ENCODE measurements at places on chromosomes 12 and 14.

DNA sequence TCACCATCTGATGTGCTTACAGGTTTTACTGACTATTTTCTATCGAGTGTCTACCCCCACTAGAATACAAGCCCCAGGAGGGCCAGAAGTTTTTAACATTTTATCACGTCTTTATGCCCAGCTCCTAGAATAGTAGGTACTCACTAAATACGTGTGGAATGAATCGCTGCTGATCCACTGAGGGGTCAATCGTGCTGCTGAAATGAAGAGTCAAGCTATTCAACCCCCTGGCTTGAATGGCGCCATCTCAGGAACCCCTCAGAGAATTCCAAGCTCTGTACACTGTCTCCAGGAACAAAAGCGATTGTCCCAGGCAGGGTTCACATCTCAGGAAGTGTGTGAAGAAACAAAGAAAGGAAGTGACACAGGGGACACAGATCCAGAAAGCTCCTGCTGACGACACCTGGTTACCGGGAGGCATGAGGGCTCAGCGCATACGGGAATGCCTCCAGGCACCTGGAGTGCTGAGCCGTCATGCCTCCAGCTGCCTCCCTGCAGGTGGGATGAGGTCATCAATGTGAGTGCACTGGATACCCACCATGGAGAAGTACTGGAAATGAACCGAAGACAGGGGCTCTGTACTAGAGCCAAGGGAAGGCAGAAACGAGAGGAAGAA, 45.6 kb downstream of the PITPNM2 start:
- no peak for DNase-seq

DNA sequence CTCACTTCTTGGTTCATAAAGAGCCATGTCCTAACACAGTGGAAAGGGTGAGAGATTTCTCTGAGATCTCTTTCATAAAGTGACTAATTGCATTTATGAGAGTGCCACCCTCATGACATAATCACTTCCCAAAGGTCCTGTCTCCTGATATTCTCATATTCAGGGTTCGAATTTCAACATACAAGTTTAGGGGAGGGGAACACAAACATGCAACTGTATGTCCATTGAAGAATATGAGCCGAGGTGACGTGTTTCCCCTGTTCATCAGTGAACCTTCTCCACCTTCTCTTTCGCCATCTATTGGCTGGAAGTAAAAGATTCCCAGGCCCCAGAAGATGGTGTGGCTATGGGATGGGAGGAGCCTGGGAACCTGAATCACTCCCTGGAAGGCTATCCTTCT, 354.2 kb upstream of the ATP2B1 start:
- no peak for DNase-seq

DNA sequence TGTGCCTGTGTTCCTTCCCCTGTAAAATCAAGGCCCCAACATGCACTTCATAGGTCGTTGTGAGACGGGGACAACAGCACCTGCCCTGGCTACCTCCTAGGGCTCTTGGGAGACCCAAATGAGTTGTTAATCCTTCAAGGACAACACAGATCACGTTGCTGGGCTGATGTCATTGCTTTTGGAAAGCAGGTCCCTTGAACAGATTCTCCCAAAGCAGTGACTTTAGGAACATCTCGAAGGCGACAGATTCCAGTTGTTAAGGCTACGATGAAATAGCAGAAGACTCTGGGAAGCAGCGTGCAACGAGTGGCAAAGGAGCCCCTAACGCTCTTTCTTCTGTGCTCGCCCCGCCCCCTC, 26.2 kb upstream of the MAP1LC3B2 start:
- DNase-seq, result no peak

GRCh38 chr12:108432423-108433121, 82.5 kb upstream of the FICD start:
- DNase-seq, result no peak

DNA sequence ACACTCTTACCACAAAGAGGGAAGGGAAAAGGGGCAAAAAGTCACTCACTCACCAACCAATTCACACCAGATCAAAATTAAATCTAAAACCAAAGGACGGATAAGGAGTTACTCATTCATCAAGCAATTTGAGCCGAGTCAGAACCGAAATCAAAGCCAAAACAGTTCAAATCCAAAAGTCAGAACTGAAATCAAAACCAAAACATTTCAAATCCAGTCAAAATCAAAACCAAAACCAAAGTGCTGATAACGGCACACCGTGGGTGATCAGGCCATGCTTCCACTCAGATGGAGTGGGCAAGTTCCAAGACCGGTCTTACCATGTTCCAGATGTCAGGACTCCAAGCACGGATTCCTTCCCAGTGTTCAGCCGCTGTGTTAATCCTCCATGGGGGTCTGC, 139.5 kb downstream of the SLC38A6 start:
- no peak for DNase-seq

DNA sequence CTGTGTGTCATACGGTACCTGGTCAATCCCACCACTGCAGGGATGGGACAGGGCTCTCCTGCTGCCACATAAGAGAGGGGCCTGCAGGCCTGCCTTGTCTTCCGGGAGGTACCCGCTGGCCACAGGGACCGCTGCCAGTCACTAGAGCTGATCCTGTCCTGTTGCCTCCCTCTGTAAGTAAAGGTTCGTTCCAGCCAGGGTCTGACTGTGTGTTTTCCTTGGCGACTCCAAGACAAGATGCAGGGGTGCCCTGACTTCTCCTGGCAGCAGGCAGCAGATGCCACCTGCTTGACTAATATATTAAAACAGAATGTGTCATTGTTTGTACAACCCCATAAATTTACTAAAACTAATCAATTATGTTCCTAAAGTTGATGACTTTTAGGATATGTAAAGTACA, 41.5 kb upstream of the ASPG start:
- DNase-seq, result no peak

DNA sequence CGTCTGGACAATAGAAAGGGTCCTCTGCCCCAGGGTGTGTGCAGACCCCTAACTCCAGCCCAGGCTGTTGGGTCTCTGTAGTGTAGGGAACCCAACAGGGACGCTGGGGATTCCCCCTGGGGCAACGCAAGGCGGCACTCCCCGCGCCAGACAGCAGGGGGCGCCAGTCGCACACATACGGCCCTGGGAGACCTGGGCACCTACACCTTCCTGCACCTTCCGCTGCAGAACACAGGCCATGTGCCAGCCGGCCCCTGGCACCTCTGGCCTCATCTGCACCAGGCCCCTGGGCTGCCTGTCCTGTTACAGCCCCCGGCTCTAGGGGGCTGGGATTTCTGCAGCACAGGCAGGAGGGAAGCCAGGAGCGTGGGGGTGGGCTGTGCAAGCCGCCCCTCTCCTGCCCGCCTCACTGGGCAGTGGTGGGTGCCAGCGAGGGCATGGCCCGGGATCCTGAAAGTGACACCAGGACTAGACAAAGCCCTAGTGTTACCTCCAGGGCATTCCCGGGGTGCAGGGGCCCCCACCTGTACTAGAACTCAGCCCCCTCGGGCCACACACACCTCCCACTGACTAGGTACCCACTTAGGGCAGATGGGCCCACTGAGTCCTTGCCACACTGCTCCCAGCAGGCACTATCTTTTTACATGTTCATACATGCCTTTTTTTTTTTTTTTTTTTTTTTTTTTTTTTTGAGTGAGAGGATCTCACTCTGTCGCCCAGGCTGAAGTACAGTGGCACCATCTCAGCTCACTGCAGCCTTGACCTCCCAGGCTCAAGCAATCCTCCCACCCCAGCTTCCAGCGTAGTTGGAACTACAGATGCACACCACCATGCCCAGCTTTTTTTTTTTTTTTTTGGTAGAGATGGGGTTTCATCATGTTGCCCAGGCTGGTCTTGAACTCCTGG, 37.5 kb downstream of the CCNK start:
- DNase-seq, result no peak

- no peak for DNase-seq
Measured at GRCh38 chr12:4052691-4053090, 179.5 kb upstream of the PARP11 start.

GRCh38 chr14:24978862-24979724, 70.9 kb downstream of the STXBP6 start:
- peak; percentile 43 for DNase-seq

- peak; percentile 57 for DNase-seq
Measured at GRCh38 chr14:50452979-50453705, 56.5 kb upstream of the CDKL1 start.

- no peak for DNase-seq
Measured at GRCh38 chr14:39169541-39169900, 612 bp downstream of the TRAPPC6B start.

DNA sequence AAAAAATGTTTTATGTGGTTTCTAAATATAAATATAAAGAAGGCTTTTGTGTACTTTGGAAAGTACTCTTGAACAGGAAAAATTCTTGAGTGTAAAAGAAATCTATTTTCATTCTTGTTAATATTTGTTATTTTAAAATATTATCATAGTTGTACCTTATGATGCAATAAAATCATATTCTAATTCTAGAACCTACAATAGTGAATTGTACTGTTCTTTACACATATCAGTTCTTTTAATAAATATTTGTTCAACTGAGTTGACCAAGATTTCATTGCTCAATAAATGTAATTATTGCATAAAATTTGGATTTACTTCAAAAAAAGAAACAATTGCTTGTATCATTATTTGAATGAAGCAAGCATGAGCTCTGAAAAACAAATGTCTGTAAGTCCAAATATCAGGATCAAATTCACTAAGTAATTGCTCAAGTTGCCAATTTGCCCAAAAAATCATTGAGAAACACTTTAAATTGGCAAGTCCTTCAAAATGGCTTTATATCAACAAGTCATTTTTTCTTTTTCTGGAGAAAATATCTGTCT, 191.6 kb upstream of the SLC16A7 start:
- no peak for DNase-seq

DNA sequence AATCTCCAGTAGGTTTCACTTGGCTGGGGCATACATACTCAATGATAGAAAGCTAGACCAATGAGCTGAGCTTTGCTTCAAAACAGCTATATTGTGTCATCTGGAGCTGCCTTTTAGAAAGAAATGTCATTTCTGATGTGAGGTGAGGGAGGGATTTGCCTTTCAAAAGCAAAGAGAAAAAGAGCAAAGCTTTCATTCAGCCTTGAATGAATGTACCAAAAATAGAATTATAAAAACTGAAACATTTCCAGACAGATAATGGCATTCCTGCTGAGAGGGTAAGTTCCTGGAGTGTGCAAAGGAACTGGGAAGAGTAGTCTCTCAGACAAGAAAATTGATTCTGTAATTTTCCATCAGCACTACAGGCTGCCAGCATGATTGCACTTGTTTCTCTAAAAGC, 710.0 kb downstream of the LRFN5 start:
- no peak for DNase-seq

- DNase-seq, result peak; percentile 56
Measured at GRCh38 chr12:38144601-38145436, 171.8 kb upstream of the ALG10B start.

GRCh38 chr14:102508774-102509745, 516 bp downstream of the ANKRD9 start:
- DNase-seq, result no peak

DNA sequence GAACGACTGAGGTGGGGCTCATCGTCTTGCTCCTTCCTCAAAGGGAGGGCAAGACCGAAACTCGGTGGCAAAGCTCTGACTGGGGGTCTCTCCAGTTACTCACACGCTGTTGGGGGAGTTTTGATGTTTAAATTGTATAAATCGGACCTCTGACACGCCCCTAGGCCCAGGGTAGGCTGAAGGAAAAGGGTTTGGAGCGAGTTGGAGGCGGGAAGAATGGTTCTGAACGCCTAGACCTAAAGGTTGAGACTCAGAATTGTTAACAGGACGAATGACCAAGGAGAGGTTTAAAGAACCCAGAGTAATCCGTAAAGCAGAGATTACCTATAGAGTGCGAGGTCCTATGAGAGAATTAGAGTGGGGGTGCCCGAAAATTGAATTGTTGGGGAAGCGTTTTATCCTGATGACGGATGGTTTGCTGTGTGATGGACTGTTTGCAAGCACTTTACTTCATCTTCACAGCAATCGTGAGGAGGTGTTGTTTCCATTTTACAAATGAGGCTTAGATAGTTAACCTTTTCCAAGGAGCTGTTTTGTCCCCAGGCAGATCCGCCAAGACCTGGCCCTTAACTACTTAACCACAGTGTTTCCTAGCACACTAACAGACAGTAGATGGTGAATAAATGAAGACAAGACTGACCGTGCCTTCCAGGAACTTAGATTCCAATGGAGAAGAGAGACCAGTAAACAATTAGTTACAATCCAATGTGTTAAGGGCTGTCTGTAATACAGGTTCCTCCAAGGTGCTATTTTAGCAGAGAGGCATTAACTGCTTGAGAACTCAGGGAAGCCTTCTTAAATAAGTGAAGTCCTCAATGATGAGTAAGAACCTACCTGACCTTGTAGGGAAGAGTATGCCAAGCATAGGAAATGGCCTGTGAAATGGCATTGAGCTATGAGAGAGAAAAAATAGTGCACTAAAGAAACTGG, 929 bp upstream of the UBE2N start:
- DNase-seq, result peak; percentile 64

- DNase-seq, result no peak
Measured at GRCh38 chr12:11837216-11837934, 187.9 kb downstream of the ETV6 start.

GRCh38 chr12:106416273-106416672, 58.7 kb downstream of the POLR3B start:
- peak; percentile 72 for DNase-seq

DNA sequence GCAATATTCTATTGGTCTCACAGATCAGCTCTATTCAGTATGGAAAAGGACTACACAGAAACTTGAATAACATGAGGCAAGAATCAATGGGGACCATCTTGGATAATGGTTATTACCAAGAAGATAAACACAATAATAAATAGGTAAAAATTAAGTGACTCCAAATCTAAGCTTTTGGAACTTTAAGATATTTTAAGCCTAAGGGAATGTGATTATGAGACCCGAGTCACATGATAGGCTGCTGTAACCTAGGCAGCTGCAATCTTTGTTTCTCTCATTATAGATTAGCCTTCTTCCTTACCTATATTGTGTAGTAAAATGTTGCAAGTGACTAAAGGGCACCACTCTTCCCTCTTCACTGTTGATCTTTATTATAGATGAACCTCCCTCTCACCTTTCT, 121.9 kb downstream of the SYT10 start:
- DNase-seq, result no peak

- DNase-seq, result no peak
Measured at GRCh38 chr14:100762901-100763300, 36.2 kb downstream of the DLK1 start.

DNA sequence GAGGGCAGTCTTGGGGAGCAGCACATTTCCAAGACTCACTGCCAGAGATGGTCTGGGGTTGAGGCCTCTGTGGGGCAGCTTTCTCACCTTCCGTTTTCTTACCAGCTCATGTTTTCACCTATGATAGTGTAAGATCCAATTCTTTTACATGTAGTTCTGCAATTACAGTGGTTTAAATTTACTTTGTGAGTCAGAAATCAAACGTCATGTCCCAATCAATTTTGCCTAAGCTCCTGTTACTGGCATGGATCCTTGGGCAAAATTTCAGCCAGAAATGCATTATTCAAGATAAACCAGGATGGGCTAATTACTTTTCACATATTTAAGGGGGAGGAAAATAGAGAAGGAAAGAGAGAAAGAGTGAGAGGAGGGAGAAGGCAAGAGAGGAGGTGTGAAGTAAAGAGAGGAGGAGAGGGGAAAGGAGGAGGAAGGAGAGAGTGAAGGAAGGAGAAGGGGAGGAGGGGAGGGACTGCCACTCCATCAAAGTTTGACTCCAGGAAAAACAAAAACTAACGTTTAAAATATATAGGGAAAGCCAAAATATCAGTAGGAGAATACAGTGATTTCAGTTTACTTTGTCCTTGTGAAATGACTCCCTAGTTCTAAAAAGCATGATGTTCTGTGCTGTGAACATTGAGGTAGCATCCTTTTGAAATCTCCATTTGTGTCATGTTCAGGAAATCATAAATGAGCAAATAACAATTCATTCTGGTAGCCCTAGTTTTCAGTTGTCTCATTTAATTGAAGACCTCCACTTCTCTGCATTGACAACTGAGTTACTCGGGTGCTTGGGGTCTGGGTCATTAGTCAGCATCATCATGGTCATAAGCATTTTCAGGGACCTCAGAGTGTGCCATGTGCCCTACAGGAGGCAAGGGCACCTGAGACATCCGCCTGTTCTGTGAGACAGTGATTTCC, 3.0 kb downstream of the BMAL2 start:
- no peak for DNase-seq
